ENCODE measurements at places on chromosomes 13 and 19.

- DNase-seq, result no peak
Observed at GRCh38 chr13:28476919-28477708, 17.8 kb downstream of the FLT1 start.

- no peak for DNase-seq
Observed at GRCh38 chr13:109160887-109161669, 531.7 kb downstream of the MYO16 start.

DNA sequence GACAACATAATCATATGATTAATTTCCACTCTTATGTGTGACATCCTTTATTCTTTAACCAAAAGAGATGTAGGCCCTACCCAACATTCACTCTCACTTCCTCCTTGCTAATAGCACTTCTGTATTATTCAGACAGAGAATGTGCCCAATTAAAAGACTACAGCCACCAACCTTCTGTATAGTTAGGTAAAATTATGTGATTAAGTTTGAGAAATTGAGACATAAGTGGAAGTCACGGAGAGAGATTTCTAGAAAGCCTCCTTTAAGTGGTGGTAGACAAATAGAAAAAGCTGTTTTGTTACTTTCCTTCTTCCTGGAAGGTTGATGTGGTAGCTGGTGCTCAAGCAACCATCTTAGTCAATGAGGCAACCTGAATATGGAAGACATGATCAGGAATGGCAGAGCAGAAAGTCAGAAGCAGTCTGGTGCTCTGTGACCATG lies 14.8 kb downstream of the EPSTI1 start:
- DNase-seq, result no peak

DNA sequence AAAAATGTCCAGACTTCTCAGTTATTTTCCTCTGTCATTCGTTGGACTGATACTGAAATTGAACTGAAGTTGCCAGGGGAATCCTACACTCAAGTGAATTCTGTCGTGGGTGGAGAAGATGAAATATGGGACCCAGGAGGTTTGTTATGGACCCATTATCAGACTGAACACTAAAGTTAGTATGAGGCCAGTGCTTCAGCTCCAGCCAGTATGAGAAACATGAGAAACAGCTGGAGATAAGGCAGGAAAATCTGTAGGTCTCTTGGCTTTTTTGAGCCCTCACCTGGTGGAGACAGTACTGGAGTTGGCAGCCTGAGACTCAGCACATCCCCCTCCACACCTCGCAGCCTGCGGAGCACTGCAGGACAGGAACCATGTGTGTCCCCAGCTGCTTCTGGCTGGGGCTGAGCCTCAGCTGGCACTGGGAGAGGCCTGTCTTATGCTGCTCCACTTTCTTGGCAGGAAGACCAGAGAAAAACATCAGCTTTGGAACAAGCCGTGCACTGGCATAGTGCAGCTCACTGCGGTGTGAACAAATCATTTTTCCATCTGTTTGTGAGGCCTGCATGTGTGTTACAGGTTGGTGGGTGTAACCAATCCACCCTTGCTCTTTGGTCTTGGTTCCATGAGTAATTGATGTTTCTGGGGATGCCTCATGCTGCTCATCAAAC lies 641.0 kb downstream of the FGF9 start:
- DNase-seq, result no peak
